Activated CD4-positive, alpha-beta T cell treated with anti-CD3 and anti-CD28 coated beads for 24 hours (primary cell): ENCODE measurements at places on chromosomes 1 and 21.

DNA sequence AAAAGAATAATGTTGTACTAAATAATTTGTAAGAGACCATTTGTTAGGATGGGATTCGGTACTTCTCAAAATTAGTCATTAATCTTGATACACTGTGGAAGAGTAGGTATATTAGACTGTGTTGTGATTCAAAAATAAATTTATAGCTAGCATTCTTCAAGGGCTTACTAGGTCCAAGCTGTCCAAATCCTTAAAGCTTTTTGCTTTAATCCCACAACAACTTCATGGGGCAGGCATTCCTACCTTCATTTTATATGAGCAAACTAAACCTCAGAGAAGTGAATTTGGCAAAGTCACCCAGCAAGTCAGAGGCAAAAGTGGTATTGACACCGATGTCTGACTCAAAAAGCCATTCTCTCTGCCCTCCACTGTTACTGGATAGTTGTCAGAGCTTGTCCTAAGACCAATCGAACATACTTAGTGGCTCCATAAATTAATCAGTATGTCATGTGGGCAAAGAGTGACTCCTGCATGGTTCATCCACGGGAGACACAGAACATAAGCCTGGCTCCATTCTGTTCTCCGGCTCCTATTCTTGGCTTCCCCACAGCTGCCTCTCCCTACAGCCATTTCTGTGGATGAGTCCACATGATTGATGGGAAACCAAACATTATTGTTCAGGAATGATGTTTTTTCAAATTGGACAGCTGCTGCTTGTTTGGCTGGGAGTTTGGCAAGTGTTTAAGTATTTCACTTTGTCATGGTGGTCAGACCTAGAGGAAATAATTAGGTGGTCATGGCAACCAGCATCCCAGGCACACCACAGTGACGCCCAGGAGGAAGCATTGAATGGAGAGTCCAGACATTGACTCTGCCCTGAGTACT, 133.4 kb upstream of the FGGY start:
- no peak for DNase-seq

DNA sequence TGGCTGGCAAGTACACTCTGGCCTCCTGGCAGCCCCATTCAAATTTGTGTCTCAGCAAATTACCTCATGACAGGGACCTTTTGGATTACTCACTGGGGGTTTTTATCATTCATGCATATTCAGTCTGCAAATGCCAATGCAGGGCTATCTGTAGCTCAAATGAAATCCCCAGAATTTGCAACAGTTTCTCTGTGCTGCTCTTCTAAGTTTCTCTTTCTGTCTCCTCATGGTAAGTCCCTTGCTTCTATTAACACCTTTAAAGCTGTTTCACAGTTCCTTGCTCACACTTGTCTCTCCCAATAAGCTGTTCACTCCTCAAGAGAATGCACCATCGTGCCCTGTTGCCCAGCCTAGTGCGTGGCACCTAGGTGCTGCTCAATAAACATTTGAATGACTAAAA, 3.3 kb upstream of the FAM78B start:
- DNase-seq: no peak

DNA sequence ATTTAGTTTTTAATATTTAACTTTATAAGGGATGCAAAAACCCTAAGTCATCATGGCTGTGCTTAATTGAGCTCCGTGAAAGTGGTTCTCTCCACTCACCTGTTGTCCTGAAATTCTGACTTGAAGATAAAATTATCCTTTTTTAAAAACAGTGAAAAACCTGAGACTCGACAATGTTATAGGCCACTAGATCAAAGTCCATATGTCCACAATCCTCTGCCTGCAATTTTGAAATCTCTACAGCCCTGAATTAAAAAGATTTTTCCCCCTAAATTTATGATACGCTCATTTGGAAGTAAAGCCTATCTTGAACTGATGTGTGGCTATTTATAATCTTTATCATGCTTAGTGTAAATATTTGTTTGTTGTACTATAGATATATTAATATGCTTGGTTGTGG, 18.7 kb downstream of the OSBPL9 start:
- no peak for DNase-seq

DNA sequence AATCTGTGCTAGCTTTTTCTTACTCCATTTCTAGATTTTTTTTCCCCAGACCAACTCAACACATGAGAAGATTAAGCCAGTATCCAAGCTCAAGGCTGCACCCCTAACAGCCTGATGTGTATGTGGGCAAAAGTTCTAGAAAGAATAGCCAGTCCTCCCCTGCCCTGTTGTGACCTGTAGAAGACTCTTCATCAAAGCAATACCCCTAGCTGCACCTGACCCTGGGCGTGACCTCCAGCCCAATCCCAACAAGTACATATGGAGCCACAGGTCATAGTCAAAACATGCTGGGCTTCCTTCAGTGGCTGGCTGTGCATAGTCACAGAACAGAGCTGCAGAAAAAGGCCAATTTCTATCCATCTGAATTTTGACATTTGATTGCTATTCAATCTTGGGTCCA, 72.5 kb downstream of the ATP1A1 start:
- DNase-seq: no peak

- no peak for DNase-seq
Measured at GRCh38 chr1:33045814-33046213, 9.1 kb upstream of the AK2 start.

DNA sequence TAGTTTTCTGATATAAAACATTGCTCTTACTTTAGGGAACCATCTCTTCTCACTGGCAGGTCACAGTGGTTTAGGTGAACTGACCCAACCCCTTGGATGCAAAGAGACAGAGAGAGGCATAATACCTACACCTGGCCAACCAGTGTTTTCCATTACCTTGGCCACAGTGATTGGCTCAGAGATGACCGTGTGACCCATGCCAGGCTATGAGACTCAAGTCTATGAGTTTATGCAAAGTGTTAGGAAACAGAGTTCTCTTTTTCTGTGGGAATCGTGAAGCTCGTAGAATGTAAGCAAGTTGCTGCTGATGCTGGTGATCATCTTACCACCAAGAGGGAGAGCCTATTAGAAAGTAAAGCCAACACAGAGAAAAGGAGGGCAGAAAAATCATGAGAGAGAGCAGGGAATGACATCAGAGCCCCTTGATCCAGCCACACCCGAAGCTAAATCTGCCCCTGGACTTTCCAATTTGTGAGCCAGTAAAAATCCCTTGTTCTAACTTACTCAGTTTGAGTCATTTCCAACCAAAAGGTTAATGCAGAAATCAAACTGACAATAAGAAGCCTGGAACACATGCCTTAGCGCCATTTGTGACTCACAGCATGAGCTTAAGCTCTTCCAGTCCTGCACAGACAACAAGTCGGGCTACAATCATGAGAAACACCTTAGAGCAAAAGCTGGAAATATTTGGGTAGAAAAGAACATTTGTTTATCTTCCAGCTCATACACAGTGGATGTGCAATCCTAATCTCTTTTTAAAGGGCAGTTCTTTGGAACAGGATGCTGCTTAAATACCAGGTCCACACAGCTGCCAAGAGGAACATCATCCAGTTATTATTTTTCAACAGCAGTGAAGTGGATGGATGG, 81.3 kb upstream of the KAZN start:
- no peak for DNase-seq

GRCh38 chr1:154087574-154087973, 67.3 kb downstream of the NUP210L start:
- DNase-seq: no peak

- no peak for DNase-seq
Measured at GRCh38 chr1:105243411-105243810, 1493.7 kb downstream of the AMY1C start.

DNA sequence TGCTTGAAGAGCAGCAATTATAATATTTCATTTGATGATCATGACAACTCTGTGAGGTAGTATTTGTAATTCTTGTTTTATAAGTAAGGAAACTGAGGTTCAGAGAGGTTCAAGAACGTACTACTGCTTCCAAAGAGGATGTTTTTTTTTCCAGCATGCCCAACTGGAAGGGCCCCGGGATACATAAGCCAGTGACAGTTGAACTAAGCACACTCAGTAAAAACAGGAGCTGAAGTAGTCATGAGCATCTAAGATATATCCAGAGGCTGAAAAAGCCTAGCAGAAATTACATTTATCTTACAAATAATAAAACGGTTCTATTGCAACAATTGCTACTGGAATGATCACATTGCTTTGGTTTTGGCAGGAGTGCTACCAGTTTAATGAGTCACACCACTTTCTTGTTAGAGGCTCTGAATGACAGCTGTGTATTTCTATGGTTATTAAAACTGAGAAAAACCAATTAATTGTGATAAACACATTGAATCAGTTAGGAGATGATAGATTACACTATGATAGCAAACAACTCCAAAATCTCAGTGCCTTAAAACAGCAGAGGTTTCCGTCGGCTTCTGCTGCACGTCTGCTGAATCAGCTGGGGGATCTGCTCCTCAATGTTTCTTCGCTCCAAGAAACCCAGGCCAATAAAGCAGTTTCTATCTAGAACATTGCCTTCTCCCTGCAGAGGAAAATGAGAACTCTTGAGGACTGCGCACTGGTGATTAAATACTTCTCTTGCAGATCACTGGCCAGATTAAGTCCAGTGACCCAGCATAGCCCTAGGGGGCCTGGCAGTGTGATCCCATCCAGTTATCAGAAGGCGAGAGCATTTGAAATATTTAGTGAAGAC, 522.7 kb downstream of the PLPP3 start:
- no peak for DNase-seq

- no peak for DNase-seq
Measured at GRCh38 chr1:22662986-22663408, 10.0 kb downstream of the C1QB start.

GRCh38 chr1:25922971-25923552, 16.8 kb upstream of the STMN1 start:
- no peak for DNase-seq

GRCh38 chr1:149936992-149937705, 470 bp upstream of the MTMR11 start:
- DNase-seq: no peak

DNA sequence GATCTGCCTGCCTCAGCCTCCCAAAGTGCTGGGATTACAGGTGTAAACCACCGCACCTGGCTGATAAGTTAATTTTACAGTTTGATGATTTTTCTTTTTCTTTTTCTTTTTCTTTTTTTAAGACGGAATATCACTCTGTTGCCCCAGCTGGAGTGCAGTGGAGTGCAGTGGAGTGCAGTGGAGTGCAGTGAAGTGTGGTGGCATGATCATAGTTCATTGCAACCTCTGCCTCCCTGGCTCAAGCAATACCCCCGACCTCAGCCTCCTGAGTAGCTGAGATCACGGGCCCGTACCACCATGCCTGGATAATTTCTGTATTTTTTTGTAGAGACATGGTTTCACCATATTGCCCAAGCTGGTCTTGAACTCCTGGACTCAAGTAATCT, 84.4 kb upstream of the CXADR start:
- DNase-seq: no peak

DNA sequence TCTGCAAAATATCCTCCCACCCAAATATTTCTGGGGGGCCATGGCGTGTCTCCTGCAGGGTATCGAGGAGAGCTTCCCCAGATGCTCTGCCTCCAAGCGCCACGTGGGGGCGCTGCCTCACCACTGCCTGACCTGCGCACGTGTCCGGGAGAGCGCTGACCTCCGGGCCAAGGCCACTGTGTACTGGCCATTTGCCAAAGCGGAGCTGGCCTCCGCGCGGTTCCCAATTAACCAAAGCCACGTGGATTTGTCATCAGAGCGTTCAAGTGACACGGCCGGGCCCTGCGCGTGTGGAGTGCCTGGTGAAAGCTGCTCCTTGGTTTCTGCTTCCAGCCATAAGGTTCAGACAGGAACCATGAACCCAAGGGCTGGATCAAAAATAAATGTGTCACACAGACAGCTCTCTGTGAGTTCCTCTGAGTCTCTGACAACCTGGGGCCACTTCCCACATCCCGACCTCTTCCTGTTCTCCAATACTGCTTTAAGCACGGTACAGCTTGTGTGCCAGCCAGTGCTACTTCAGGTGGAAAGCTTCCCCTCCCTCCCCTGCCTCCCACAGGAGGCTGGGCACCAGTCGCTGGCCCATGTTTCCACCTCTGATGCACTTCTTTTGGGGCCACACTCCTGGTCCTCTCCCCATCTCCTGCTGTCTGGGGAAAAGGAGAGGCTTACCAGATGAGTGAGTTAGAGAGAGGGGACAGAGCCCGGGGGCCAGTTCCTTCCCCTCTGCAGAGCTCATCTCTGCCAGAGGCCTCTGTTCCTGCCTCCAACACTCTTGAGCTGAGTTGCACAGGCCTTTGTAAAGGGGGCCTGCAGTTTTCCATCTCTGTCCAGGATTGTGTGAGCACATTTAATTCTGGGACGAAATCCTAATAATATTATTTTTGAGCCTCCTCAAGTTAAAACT, 26.1 kb downstream of the ZP4 start:
- DNase-seq: no peak

DNA sequence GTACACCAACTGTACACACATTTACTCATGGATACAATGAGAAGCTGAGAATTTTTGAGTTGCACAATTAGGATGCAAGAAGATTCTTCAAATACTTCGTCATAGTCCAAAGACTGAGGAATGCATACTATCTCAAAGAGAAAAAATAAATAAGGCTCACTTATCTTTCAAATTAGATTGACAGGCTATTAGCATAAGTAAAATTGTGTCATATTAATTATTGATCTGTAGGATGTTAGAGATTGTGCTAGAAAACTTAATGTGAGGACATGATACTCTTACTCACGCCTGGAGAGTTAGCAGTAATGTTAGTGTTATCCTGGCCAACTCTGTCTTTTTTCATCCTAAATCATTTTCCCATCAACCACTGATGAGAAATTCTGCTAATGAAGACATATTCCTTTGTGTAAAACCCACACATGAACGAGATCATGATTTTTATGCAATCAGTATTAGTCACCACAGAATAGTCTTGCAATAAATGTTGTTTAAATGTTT, 659.0 kb downstream of the LTN1 start:
- DNase-seq: no peak

GRCh38 chr1:227068883-227069282, 128.8 kb downstream of the COQ8A start:
- no peak for DNase-seq

DNA sequence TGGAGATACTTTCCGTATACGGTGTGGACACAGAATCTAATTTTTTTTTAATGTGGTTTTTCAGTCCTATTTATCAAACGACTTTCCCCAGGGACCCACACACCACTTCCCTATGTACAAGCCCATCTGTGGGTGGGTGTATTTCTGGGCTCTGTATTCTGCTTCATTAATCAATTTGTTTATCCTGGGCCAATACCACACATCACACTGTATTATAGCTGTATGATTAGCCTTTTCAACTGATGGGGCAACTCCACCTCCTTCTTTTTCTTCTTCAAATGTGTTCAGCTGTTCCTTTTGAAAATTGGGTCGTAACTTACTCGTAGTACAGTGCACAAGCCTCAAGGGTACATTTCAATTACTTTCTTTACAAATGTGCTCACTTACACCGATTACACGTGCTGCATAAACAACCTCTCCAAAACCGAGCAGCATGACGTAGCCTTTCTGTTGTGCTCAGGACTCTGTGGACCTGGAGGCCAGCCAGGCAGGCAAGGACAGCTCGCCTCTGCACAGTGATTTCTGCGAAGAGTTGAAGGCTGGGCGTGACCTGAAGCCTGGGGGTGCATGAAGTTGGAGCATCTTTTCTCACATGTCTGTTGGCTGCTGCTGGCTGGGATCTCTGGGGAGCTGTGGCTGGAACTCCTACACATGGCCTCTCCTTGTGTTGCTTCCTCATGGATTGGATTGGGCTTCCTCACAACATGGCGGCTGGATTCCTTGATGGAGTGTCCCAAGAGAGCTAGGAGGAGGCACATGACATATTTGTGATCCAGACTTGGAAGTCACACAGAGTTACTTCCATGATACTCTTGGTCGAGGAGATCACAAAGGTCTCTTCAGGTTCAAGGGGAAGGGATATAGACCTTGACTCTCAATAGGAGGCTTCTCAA, 126.5 kb downstream of the CRYAA start:
- no peak for DNase-seq
